ENCODE measurements at places on chromosomes 13 and 19.
A peak's percentile ranks its signal among the peaks of the same experiment; 100 is the strongest.

DNA sequence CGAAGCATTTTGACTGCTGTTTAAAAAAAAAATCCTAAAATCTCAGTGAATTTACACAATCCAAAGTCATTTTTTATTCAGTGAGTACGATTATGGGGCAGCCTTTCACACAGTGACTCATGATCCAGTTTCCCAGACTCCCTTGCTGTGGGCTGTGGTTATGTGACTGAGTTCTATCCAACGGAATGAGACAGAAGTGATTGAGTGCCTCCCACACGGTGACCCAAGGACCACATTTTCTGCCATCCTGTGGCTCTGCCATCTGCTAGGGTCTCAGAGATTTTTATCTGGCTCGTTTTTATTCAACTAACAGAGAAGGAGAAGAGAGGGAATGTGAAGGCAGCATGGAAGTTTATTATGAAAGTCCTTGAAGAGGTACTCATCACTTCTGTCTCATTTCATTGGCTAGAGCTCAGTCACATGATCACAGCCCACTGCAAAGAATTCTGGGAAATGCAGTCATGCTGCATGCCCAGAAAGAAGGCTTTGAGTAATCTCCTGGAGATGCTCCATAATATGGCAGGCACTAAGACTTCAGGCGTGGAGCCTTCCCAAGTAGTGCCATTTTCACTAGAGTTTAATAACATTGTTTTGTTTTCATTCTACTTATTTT, 999.4 kb downstream of the UQCRFS1 start:
- DNase-seq = peak; percentile 28

DNA sequence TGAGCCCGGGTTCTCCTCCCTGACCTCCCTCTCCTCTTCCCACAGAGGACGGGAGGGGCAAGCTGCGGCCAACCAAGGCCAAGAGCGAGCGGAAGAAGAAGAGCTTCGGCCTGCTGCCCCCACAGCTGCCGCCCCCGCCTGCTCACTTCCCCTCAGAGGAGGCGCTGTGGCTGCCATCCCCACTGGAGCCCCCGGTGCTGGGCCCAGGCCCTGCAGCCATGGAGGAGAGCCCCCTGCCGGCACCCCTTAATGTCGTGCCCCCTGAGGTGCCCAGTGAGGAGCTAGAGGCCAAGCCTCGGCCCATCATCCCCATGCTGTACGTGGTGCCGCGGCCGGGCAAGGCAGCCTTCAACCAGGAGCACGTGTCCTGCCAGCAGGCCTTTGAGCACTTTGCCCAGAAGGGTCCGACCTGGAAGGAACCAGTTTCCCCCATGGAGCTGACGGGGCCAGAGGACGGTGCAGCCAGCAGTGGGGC, 162.2 kb downstream of the KDM4B start:
- DNase-seq = no peak

DNA sequence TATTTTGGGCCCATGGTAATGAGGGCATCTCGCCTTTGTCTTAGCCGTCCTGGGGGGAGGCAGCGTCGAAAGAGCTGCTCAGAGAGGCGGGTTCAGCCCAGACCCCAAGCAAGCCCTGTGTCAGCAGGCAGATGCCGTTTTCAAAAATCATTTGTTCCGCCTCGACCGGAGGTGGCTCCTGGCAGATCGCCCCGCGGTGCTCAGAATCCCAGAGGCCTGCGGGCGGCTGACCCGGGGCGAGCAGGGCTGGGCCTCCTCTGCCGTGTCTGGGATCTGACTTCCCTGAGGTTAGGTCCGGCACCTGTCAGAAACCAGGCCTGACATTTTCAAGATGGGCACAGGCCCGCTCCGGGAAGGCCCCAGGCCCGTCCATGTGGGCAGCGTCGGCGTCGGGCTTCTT, 36.1 kb downstream of the CRTC1 start:
- no peak for DNase-seq

DNA sequence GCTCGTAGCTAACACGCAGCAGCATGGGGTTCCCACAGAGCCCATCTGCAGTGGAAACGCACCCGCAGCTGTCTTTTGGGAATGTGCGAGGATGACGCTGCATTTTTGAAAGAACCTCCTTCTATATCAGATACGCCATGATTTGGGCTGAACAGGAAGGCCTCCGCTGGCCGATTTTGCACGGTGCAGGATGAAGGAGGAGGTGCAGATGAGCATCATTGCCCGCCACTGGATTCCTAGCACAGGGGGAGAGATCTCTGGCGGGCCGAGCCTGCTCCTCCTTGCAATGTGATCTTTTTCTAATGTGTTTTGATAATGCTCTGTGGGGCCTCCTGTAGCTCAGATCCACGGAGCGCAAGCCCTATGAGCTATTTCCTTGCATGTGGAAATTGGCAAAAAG, 55.5 kb downstream of the EFNB2 start:
- DNase-seq = no peak

DNA sequence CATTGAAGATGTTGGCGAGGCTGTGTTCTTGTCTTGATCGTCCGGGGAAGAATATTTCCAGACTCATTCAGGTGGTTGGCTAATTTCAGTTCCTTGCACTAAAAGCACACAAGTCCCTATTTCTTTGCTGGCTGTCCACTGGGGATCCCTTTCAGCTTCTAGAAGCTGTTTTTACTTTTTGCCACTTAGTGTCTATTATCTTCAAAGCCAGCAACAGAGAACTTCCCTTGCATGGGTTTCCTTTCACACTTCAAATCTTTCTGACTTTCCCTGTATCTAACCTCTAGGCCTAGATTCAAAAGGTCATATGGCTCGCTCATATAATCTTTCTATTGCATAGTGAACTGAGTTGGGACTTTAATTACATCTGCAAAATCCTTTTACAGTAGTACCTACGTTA, 215.3 kb upstream of the PCDH9 start:
- no peak for DNase-seq

GRCh38 chr13:98707281-98707999, 45.0 kb downstream of the SLC15A1 start:
- no peak for DNase-seq

- DNase-seq = no peak
Measured at GRCh38 chr13:32415019-32415418, 12.9 kb downstream of the N4BP2L1 start.

DNA sequence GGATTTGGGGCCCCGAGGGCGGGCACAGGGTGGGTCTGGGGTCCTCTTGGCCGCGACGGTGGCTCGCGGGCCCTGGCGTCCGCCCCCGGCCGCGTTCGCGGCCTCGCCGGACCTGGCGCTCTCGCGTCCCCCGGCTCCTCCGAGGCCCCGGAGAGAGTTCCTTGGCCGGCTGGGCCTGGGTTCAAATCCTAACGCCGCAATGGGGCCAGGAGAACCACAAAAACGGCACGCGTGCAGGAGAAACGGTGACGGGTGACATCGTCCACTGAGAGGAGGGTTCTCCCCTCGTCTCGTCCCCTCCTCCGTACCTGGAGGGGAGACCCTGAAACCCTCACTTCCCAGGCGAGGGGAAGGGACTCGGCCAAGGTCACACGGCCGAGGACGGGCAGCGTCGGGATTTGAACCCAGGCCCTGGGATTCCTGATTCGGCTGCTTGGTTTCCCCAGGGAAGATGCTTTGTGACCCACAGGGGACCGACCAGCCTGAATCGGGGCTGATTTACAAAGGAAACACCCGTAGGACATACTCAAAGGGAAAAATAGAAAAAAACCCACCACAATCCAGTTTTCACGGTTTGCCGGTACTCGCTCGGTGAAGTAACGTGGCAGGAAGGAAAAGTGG, 624 bp downstream of the SAFB start:
- peak; percentile 20 for DNase-seq

GRCh38 chr19:47247308-47247990, 8.9 kb upstream of the CCDC9 start:
- DNase-seq = peak; percentile 81

- no peak for DNase-seq
Measured at GRCh38 chr19:33758541-33759013, 38.1 kb upstream of the KCTD15 start.

DNA sequence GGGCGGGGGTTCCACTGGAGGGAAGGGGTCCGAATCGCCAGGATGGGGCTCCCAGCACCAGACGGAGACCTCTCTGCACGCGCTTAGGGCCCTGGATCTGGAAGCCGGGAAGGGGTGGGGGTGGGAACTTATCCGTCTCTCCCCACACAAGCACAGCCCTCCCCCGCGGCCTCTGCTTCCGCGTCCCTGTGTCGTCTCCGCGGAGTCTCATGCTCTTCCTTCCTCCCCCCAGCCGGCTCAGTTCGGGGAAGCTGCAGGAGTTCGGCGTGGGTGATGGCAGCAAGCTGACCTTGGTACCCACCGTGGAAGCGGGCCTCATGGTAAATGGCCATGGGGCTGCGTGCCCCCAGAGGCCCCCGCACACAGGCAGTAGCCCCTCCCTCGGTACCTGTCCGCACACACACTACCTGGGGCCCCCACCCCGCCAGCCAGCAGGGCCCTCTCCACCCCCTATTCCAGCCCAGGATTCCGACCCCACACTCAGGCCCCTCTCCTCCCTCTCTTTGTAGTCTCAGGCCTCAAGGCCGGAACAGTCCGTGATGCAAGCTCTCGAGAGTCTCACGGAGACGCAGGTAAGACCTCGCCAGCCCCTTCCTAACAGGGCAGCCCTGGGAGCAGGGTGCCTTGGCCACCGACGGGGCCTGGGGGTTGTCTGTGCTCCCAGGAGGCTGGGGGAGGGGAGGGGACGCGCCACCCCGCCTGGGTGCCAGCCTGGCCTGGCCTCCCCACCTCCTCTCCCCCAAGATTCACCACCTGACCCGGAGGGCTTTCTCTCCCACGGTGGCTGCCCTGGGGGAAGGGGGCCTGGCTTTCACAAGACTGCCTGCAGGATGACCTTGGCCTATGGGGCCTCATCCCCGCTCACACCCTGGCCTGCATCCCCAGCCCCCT, 3.2 kb downstream of the MIDN start:
- DNase-seq = peak; percentile 78

- DNase-seq = no peak
Measured at GRCh38 chr19:1824252-1824622, 12.2 kb upstream of the ATP8B3 start.

DNA sequence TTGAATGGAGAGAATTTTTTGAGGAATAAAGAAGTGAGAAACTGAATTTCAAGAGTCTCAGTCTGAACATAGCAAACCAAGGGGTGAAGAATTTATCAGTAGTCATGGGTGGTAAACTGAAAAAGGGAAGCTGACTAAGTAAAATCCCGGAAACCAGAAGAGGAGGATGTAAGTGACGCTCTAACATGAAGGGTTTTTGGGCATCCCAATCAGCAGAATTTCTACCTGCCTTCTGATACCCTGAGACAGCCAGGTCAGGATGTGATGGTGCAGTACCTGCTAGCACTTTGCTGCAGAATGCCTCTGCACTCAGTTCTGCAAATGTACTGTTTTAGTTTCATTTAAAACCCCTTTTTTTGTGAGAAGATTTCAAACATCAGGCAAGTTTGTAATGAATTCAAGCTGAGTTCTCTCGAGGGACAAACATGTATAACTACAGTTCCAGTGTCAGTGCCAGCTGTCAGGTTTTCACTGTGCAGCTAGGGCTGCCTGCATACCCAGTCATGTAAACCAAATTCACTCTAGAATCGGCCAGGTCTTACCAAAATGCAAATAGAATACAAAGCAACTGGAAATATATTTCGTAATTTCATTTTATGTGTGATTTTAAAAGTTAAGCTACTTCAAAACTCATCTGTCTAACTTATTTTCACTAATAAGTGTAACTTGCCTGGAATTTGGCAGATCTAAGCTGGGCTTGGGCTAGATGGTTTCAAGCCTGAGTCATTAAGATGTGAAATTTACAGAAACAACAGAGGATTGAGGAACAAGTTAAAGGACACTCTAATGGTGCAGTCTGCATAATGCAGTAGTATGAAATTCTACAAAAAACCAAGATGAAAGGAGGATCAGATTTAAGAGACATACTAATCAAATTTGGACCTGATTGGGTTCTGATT, 13.8 kb downstream of the METTL21C start:
- DNase-seq = no peak

DNA sequence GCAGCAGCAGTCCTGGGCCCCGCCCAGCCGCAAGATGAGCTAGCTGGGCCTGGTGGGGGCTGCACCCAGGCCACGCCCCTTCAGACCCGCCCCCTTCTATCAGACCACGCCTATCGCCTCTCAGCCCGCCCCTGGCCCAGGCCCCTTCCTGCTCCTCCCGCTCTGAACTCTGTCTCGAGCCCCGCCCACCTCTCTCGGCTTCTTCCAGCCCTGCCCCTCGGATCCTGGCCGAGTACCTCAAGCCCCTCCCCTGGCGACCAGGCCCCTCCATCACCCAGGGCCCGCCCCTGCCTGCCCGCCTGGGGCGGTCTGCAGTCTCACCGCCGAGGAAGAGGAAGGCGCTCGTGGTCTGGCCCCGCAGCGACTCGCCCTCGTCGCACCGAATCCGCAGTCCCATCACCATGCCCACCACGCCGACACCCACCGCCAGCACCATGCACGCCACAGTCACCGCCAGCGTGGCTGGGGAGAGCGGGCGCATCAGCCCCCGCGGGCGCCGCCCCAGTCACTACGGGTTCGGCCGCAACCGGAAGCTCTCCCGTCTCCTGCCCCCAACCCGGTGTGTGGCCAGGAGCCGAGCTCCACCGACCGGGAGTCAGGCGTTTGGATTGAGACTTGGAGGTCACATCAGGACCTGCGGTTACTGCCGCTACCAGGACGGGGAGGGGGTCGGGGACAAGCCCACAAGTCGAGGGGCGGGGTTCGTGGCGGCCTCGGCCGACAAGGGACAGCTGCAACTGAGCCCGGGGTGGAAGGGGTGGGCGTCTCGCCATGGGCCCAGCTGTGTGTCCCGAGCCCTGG, 1.0 kb downstream of the CLDND2 start:
- DNase-seq = peak; percentile 100

GRCh38 chr19:12163826-12164225, 930 bp downstream of the ZNF136 start:
- no peak for DNase-seq

DNA sequence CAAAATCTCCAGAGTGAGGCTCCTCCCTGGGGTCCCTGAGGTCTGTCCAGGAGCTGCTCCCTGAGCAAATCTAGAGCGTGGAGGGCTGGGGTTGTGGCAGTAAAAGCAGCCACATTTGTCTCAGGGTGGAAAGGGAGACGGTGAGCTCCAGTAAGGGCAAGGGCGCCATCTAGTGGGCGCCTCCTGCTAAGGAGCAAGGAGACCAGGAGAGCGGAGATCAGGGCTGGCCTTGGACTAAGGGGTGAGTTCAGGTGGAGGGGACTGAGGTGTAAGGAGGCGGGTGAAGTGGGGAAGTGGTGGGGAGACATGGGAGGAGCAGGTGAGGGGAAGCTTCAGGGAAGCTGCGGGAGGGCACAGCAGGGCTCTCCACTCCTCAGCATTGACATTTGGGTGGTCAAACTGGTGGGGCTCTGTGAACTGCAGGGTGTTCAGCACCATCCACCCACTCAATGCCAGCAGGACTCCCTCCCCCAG, 5.3 kb upstream of the CEACAM21 start:
- peak; percentile 52 for DNase-seq

DNA sequence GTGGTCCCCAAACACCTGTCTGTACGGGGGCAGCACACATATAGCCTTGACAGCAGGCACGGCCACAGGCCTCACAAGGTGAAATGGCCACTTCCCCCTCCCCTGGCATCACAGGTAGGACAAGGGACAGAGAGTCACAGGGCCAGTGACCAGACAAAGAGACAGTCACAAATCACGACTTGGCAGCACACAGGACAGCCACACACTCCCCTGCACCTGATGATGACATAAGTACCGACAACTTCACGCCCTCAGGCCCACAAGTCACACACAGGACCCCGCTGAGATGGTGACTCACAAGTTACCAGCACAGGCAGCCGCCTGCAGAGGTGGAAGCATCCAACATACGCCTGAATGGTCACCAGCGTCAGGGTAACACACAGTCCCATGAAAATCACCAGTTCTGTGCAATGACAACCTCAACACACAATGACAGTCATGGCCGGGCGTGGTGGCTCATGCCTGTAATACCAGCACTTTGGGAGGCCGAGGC, 16.5 kb downstream of the TYK2 start:
- DNase-seq = no peak

- no peak for DNase-seq
Measured at GRCh38 chr19:38842439-38843174, 7.2 kb downstream of the HNRNPL start.

Measured in uterus (tissue), 4 donors.